ELR (cell line): ENCODE measurements at places on chromosomes 7 and 10.

DNA sequence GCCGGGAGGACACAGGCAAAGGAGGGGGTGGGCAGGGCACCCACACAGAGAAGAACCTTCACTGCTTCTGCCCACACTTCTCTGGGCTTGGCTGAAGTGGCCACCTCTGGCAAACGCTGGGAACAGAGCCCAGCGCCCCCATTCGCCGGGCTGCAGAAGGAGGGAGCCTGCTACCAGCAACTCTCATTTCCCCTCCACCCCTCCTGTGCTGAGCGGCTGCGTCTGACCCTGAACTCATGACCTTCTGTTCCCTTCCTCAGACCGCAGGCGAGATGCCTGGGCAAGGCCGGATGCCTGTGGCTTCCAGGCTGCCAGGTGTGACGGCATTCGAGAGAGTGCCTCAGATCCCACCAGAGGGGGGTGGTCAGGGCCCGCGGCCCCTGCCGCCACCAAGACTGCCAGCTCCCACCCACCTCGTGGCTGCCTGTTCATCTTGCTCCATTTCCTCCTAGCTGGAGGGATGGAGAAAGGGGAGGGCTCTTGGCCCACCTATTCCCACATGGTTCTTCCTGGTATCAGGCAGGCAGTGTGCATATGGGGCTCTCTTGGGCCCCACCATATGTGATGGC is 19.8 kb downstream of the DNAJB12 start:
- DNase-seq, result no peak

DNA sequence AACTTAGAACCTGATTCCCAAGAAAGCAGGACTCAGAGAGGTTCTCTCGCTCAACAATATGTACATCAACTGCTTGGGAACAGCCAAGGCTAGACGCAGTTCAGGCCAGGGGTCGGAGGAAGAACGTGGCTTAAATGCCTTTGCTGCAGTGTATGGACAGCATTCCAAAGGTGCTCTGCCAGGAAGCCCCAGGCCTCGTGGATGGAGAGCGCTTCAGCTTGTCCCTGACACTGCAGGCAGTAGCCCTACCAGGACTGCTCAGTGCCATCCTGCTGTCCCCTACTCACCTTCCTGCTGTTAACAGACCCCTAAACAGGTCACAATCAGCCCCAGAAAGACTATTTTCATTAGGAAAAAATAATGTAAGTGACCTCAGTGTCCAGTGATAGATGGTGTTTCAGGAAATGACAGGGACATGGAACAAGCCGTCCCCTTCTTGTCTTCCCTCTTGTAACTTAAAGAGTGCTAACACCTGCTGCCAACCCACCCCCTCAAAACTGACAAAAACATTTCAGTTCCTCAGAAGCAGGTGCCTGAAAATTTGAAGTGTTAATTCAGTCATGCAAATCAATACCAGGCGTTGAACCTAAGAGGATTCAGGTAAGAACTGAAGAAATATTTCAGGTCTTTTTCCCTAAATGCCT is 16.5 kb downstream of the CREB3L2 start:
- no peak for DNase-seq

- peak; percentile 20 for DNase-seq
Observed at GRCh38 chr7:117323305-117323850, 520 bp upstream of the WNT2 start.

DNA sequence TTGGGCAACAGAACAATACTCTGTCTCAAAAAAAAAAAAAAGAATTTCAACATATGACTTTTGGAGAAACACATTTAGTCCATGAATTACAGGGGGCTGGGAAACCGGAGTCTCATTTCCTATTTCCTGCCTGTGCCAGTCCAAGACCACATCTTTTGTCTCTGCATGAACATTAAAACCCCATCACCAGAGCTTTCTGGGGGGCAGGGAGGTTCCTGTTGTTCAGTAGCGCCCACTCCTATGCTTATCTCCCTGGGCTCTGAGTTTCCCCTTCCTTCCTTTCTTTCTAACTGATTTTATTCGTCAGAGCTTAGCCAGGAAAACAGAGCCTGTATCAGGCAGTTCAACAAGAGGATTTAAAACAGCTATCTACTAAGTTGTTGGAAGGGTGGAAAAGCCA is 119.3 kb downstream of the CALN1 start:
- DNase-seq, result no peak
